Glomerular endothelial cell (primary cell): ENCODE measurements at places on chromosomes 6 and 20. TPM values are rescaled to one million over a fixed set of nuclear protein-coding genes. Genes with fewer than 3 reads are reported as not detected.

DNA sequence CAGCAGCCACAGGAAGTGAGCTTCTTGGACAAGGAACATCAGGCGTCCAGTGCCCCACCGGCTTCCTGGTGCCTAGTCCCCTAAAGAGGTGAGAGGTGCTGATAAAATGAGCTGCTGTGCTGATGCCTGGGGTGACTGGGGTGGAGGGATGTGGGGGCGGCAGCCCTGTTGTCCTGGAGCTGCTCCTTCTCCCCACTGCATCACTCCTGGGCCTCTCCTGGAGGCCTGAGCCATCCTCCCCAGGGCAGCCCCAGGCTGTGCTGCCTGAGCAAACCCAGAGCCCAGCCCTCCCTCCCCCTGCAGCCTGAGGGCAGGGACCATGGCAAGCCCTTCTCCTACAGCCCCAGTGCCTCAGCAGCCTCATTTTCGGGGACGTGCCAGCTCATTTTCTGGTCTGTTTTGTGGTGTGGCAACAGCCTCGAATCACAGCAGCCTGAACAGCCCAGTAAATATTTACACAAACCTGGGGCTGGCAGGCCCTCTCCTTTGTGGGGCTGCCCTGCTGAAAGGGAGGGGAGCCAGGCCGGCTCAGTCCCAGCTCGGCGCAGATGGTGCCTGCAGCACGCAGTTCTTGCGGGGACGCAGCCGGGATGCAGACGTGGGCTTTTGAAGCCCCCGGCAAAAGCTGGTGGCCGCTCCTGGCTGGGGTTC lies 259.9 kb downstream of the DLL1 start:
- no peak for DNase-seq

GRCh38 chr6:35473850-35474130 lies 5.6 kb downstream of the RPL10A start:
- no peak for DNase-seq

- no peak for DNase-seq
Measured at GRCh38 chr6:139448051-139448649, 73.7 kb upstream of the CITED2 start.

- DNase-seq, result no peak
Measured at GRCh38 chr20:10217721-10218410, 764 bp upstream of the SNAP25 start.

- no peak for DNase-seq
Measured at GRCh38 chr6:43076464-43077332, 584 bp downstream of the PTK7 start.

GRCh38 chr20:10559266-10559665 lies 114.5 kb downstream of the JAG1 start:
- DNase-seq, result no peak

DNA sequence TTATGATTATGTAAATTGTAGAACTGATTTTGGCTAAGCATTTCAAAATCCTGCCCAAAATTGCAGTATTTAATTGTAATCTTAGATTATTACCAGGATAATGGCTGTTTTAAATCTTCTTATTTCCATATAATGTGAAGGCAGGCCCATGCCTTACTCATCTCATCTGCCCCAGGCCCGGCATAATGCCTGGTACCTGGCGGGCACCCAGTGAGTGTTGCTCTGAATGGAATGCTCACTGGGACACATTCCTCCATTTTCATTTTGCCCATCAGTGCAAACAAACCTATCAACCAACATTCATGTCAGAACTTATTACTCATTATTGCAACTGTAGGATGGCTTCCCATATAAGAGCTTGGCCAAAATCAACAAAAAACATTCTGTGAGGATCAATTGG lies 22.8 kb downstream of the SAMD5 start:
- DNase-seq, result no peak

GRCh38 chr6:74568861-74569260 lies 637.0 kb downstream of the COL12A1 start:
- DNase-seq, result peak; percentile 56

DNA sequence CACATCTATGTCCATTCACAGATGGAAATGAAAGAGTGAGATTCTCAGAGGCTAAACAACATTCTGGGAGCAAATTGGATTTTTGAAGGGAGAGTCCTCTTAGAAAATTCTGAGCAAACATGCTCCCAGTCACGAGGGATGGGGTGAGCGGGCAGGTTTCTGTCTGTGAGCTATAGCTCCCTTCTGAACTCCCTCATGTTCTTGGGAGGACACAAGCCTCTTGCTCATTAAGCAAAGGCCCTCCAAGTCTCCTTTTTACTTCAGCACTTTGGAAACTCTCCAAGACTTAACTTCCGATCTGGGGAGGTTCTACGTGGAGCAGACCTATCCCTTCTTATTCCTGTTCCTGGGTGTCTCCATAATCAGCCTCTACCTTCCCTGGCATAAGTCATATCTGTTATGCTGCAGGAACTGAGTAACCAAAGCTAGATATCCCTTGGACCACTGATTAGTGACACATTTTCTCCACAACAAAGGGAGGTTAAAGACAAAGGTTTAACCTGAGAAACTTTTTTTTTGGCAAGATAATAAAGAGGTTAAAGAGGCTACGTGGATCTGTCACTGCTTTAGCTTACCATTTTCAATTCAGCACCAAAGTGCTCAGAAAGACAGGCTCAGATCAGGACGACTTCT lies 33.0 kb upstream of the SMIM29 start:
- DNase-seq, result no peak

GRCh38 chr6:136113736-136114173 lies 136.4 kb downstream of the MTFR2 start:
- DNase-seq, result peak; percentile 81

Gene VWA7
- 0.34 and 0.58 TPM in 2 replicates for total RNA-seq
